T-helper 2 cell treated with Interferon-gamma antibody and Interleukin-4, amounts not matched to agents 100 ng/mL and 5 ng/mL, for 36 hours (primary cell): ENCODE measurements at places on chromosomes 1 and 21. TPM values are rescaled to one million over a fixed set of nuclear protein-coding genes. Genes with fewer than 3 reads are reported as not detected.

The DNM3 gene
- 1.3 and 1.5 TPM in 2 replicates for total RNA-seq

The IBA57 gene
- 7.9 and 8.3 TPM in 2 replicates for total RNA-seq

The DIRAS3 gene
- total RNA-seq, result not detected in 2 replicates

The S100A7A gene
- not detected in 2 replicates for total RNA-seq

The ANKRD65 gene
- not detected in 2 replicates for total RNA-seq

The SLC9C2 gene
- total RNA-seq, result not detected in 2 replicates

The RORC gene
- 0.16 and 0.32 TPM in 2 replicates for total RNA-seq
